ENCODE measurements at places on chromosomes 2 and 18.
A peak's percentile ranks its signal among the peaks of the same experiment; 100 is the strongest.

DNA sequence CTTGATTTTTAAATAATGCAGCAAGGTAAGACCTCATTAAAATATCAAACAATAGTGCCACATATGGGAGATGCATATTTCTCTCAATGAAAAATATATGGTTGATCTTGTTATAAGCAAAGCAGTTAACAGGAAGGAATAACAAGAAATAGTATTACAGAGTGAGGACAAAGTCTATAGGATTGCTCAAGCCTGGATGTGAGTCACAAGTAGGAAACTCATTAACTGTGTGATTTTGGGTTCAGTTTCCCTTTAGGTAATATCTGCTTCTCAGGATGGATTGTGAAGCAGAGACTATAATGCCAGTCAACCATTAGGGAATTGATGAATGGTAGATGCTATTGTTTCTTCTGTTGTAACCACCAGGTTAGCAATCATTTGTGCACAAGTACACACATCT is 42.9 kb upstream of the SPHKAP start:
- DNase-seq: no peak

DNA sequence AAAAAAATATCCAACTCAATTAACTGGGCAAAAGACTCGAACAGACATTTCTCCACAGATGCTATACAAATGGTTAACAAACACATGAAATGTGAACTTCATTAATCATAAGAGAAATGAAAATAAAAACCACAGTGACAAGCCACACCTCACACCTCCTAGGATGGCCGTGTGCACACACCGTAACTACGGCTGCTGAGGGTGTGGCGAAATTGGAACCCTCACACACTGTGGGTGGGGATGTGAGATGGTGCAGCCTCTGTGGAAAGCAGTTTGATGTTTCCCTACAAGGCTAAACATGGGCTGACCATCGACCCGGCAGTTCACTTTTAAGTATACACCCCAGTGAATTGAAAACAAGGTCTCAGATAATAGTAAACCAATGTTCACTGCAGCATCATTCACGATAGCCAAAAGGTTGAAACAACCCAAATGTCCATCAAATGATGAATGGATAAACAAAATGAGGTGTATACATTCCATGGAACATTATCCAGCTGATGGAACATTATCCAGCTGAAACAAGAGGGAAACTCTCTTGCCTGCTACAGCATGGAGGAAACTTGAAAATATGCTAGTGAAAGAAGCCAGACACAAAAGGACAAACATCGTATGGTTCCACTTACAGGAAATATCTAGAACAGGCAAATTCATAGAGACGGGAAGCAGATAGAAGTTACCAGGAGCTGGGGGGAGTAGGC is 32.2 kb downstream of the ZAP70 start:
- peak; percentile 49 for DNase-seq

DNA sequence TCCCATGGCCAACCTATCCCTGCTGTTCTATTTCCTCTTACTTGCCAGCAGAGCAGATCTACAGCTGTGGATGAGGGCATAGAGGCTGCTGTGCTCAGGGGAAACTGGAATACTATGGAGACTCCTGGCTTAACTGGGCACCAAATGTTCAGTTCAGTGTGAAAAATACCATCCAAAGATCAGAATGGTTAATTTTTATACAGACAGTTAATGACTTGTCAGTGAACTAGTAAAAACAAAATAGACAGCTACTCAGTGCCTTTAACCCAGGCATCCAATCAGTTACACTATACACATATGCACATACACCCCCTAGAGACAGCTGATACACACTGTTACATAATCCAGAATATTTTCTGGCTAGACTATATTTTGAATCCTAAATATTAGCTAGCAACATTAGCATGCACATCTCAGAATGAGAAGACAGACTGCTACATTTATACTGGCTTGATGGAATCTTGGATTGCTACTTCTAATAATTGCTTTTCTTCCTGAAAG is 59.1 kb upstream of the WIPF1 start:
- DNase-seq: no peak

- no peak for DNase-seq
Measured at GRCh38 chr2:184504252-184504651, 94.1 kb upstream of the ZNF804A start.

DNA sequence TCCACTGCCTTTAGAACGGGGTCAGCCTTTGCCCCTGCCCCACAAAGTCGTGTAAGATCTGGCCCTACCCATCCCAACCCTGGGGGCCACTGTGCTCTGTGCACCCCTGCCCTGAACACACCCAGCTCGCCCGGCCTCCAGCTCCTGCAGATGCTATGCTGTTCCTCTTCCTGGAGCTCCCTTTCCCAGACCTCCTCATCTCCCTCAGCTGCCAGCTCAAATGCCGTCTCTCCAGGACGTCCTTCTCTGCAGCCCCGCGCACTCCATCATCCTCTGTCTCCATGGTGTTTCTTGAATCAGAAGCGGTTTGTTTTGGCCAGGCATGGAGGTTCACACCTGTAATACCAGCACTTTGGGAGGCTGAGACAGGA is 94.1 kb downstream of the SH3BP4 start:
- DNase-seq: no peak

DNA sequence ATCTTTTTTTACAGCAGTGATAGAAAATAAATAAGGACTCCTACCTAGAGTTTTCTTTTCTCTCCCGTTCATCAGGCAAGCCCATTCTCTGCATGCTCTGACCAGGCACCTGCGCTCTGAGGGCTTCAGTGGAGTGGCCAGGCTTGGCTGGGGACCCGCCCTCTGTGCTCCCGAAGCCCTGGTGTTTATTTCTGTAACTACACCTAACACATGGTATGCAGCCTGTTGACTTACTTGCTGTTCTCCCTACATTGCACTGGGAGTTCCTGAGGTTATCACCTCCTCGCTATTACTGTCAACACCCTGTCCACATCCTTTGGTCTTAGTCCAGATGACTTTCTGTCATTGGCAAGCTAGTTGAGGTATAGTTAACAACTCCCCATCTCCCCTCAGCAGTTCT is 317.7 kb downstream of the LPIN1 start:
- DNase-seq: no peak

- DNase-seq: peak; percentile 63
Measured at GRCh38 chr2:96144481-96145035, 682 bp downstream of the DUSP2 start.

GRCh38 chr2:45089554-45090261 is 80.5 kb upstream of the SIX2 start:
- DNase-seq: no peak

DNA sequence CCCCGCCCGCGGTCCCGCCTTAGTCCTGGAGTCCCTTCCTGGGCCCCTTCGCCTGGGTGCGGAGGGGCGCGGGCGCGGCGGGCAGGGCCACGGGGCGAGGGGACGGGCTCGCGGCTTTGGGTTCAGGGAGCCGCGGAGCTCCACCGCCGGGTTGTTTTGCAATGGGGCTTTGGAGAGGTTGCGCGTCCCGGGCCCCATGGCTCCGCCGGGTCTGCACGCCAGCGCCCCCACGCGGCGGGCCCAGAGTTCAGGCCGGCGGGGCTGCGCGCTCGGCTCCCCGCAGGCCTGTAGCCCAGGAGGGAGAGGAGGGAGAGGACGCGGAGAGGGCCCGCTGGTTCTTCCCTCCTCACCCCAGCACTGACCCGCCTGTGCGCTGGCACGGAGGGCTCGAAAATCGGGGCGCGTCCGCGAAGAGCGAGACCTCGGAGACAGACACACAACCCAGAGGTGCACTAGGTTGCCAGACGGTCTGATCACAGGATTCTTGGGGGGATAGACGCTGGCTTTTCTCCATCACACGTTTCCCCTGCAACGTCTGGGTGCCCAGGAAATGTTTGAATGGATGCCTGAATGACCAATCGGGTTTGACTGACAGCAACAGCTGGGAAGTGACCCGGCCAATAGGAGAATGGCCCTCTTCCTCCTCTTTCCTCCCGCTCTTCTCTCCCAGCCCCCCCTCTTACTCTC is 4.9 kb upstream of the SIX2 start:
- DNase-seq: no peak

DNA sequence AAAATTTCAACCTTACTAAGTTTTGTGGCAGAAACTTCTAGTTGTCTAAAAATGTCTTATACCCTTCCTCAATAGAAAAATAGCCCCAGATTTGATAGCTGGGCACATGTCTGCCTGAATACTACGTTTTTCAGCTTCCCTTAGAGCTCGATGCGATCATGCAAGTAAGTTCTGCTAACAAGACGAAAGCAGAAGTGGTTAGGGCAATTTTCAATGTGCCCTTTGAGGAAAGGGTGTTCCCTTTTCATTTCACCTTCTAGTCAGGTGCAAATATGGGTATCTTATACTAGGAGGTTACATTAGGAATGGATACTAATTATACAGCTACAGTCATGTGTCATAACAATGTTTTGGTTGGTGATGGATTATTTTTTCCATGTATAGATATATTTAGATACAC is 1572.1 kb upstream of the LRRTM1 start:
- no peak for DNase-seq

GRCh38 chr2:237892478-237892877 is 33.1 kb downstream of the RAMP1 start:
- DNase-seq: no peak

- DNase-seq: no peak
Measured at GRCh38 chr2:39620067-39620466, 45.6 kb upstream of the TMEM178A start.

All from stimulated activated CD4-positive, alpha-beta T cell treated with anti-CD3 and anti-CD28 coated beads, Interleukin-4, amount 100 ng/mL, for 1 hour (primary cell).